ENCODE measurements at places on chromosomes 7 and 10.

DNA sequence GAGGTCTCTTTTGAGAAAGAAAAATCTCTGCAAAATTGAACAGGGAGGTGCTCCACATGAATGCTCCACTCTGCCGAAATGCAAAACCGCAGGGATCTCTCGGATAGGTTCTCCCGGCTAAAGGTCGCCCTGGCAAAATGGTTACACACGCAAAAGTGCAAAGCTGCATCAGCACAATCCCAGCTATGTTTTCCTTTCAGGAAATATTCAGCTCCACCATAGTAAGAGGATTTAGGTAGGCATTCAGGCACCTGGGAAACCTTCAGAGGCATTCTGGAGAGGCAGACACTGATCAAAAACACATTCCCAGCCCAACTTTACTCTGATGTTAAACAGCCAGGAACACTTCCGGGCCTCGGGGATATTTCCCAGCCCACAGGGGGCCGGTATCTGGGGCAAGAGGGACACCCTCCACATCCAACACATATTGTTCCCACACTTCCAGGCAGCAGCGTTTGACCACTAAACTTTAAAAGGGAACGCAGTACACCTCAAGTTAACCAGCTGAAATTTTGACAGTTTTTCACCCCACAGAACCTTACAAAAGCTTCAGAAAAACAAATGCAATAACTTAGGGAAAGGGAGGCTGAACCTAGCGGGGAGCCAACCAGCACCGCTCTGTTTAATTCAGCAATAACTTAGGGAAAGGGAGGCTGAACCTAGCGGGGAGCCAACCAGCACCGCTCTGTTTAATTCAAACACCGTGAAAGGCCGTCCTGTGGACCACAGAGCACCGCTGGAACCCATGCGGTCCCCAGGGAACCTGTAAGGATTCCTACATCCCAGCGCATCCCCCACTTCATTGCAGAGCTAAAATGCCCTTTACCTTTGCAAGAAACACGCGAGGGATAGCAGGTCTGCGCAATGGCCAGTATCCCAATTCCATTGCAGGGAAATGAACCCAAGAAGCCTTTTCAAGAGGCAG lies 45.9 kb downstream of the TNS3 start:
- no peak for DNase-seq

GRCh38 chr10:123518765-123519164 lies 147.4 kb upstream of the GPR26 start:
- no peak for DNase-seq

DNA sequence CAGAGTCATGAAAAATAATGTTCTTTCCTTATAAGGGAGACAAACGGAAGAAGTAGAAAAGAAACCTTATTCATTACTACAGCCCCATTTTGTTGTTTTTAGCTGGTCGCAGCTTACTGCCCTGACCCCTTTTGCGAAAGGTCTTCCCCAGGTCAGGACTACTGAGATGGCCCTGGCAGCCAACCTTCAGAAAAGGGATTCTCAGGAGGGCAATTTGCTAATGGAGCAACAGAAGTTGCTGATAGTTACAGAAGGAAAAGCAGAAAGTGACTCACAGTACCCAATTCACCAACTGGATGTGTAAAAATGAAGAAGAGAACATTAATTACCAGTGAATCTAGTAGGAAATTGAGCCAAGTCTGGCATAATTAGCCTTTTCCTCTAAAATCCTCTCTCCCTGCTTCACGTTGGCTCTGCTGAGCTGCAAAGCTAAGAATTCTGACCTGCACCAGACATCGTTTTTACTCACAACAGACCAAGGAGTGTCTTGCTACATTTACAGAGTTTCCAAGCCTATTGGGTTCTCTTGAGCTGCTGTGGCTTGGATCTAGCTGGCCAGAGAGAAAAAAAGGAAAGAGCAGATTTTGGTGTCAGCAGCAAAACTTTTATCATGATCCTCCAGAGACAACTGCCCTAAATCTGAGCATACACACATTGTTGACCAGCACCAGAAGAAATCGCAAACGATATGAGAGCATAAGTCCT lies 499.9 kb upstream of the FZD8 start:
- DNase-seq, result no peak

DNA sequence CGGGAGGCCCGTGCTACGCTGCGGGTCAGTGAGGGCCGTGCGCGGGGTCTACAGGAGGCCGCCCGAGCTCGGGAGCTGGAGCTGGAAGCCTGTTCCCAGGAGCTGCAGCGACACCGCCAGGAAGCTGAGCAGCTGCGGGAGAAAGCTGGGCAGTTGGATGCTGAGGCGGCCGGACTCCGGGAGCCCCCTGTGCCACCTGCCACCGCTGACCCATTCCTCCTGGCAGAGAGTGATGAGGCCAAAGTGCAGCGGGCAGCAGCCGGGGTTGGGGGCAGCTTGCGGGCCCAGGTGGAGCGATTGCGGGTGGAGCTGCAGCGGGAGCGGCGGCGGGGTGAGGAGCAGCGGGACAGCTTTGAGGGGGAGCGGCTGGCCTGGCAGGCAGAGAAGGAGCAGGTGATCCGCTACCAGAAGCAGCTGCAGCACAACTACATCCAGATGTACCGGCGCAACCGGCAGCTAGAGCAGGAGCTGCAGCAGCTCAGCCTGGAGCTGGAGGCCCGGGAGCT lies 7.0 kb downstream of the LZTS2 start:
- DNase-seq, result no peak

- DNase-seq, result no peak
Observed at GRCh38 chr7:143391462-143392404, 10.6 kb downstream of the ZYX start.

DNA sequence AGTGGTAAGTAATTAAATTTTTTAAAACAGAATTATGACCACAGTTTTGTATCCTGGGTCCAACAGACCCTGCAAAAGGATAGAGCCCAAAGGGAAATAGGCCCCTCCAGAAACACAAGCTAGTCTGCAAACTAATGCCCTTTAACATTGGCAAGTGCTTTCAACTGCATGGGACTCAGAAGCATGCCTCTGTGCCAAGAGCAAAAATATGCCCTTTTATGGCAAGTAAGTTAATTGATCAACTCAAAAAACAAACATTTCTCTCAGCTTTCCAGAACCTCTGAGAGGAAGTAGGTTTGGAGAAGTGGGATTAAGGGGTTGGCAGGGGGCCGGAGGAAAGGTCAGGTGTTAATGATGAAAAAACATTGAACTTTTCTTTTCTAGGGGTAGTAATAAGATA lies 186.6 kb upstream of the PRSS1 start:
- DNase-seq, result no peak

DNA sequence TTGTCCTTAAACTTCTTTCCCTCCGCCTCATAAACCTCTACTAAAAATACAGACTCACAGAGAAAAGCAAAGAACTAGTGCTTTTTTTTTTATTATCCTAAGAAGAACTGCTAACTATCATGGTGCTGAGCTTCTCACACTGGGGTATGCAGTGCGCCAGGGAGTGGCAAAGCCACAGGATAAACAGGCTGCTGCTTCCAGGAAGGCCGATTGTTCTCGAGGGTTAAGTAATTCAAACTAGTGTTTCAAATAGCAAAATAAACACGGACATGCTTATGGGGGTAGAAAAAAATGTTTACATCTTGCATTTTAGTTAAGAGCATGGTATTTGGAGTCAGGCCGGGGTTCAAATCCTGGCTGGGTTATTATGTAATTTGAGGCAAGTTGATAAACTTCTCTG lies 157.0 kb downstream of the TAX1BP1 start:
- no peak for DNase-seq

DNA sequence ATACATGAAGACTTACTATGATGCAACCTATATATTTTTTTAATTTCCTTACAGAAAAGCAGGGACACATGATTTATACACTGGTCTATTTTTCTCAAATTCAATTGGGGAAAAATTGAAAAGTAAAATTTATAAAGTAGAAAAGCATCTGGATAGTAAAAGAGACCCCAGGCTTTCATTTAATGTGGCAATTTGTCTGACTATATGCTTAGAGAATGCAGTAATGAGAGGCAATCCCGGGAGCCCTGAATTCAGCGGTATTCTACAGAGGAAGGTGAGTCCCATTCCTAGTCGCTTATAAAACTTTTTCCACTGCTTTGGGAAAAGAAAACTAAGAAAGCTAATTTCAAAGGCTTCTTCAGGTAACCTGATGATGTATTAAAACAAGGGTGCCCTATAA lies 167.1 kb downstream of the SEMA3D start:
- DNase-seq, result no peak
